ENCODE measurements at places on chromosomes 1 and 21.

- DNase-seq, result no peak
These were observed 341.5 kb downstream of the KCNH1 start for GRCh38 chr1:210792250-210793102.

- DNase-seq, result no peak
These were observed 61.5 kb upstream of the SOX13 start for GRCh38 chr1:204011426-204011825.

DNA sequence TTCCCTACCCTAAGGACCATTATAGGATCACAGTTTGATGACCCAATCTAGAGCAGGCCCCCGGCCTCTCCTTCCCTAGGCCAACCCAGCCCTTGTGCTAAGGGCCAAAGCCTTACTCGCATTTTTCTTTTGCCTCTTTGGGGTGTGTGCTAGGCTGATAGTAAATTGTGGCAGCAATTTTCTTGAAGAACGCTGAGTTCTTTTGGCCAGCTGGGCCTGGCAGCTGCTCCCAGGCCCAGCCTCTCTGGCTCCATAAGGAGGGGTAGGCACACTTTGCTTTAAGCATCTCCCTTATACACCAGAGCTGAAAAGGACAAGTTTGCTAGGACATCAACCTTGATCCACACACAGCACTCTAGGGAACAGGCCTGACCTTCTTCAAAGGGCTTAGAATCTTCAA, 4.2 kb downstream of the OLFML2B start:
- DNase-seq, result no peak

DNA sequence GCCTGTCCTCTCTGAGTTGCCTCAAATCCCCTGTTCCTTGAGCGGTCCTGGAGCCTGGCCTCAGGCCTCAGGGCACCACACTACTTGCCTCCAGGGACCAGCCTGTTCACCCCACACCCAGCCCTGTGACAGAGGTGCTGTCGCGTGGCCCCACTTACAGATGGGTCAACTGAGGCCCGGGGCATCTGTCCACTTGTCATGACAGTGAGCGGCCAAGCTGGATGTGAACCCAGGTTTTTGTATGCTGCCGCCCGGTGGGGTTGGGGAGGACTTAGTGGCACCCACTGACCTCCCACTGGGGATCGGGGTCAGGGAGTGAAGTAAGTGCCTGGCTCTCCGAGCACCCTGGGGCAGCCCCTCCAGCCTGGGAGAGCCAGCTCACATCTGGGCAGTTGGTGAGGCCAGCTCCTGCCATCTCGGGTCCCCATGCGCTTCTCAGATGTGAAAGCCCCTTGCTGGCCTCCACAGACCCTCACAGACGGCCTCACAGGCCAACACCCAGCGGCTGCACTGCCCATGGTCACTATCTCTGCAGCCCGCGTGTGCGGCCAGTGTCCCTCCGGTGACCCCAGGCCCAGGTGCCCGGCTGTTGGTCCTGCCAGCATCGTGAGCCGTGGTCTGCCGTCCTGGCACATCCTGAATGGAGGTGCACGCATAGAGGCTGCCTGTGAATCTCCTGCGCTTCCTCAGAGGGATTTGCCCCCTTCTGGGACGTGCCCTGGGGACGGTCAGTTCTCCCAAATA, 9.3 kb upstream of the FAAP20 start:
- DNase-seq, result no peak

GRCh38 chr1:233959102-233959501, 54.6 kb downstream of the SLC35F3 start:
- no peak for DNase-seq

DNA sequence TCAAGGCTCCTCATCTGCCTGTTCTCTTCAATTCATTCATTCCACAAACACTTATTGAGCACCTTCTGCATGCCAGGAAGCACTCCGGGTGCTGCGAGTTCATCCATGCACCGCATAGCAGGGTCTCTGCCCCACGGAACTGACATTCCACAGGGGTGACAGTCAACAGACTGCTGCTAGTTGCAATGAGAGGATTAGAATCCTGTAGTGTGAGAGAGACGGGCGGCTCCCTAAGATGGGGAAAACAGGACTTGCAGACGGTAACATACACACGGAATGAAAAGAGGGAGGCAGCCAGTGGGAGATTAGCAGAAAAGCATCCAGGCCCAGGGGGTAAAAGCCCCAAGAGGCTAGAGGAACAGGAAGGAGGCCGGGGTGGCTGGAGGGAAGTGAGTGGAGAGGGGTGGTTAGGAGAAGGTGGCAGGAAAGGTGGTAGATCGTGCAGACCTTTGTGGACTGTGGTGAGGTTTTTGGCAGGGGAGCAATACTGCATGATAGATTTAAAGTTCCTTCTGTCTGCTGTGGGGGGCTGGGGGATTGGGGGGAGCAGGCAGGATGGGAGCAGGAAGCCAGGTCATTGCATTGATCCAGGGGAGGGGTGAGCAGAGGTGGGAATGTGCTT, 6.6 kb downstream of the TNFRSF8 start:
- DNase-seq, result no peak

GRCh38 chr1:210587566-210587965, 258.9 kb downstream of the HHAT start:
- DNase-seq, result no peak

GRCh38 chr1:181090641-181091126, 2.2 kb downstream of the IER5 start:
- DNase-seq, result no peak

DNA sequence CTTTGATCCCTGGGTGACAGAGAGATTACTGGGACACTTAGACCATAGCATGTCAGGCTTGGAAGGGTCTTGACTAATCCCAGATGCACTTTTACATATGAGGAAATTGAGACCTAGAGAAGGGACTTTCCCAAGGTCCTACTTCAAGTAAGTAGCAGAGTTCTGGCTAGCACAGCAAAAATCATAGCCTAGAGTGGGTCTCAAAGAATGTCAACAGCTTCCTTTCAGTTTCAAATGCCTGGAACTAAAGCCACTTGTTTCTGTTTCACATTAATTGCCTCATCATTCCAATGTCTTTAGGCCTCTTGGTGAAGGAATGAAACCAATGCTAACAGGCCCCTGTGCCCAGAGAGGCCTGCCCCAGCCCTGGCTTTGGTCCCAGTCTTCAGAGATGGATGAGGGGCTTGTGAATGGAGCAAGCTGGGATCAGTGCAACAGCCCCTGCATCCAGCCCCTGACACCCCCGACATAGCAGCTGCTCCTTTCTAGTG, 26.6 kb downstream of the ATF3 start:
- no peak for DNase-seq

DNA sequence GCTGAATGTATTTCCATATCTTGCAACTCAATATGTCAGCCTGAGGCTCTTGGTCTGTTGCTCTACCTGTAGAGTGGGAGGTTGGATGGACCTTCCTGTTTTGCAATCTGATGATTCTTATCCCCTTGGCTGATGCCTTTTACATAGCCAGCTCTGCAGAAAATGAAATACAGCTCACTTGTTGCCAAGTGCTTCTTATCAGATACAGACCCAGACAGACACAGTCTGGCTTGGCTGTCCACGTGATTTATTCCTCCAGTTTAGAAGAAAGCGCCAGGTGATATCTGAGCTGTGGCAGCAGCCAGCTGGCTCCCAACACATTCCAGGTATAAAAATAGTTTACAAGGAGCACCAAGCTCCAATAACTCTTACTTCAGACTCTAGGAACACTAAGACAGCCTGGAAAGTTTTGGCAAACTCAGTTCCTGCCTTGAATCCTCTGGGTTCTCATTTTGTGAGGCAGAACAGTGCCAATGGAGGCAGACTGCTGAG, 479.2 kb upstream of the USP24 start:
- no peak for DNase-seq

DNA sequence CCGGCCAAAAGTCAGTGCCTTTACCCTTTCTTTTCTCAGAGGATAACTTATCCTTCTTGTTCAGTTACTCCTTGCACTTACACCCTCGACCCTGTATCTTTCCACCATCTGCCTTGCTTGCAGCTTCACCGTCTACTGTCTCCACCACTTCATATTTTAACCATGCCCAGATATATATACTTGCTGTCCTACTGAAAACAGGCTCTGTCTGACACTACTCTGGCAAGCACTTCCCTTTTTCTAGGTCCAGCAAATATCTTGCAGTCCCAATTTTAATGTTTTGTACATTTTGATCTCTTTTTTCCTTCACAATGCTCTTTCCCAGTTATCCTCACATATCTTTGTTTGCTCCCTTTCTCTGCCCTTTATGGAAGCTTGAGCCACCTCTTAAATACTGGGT, 308.6 kb downstream of the TPR start:
- DNase-seq, result no peak

- DNase-seq, result no peak
These were observed 163.2 kb upstream of the NBPF11 start for GRCh38 chr1:148315071-148315811.

DNA sequence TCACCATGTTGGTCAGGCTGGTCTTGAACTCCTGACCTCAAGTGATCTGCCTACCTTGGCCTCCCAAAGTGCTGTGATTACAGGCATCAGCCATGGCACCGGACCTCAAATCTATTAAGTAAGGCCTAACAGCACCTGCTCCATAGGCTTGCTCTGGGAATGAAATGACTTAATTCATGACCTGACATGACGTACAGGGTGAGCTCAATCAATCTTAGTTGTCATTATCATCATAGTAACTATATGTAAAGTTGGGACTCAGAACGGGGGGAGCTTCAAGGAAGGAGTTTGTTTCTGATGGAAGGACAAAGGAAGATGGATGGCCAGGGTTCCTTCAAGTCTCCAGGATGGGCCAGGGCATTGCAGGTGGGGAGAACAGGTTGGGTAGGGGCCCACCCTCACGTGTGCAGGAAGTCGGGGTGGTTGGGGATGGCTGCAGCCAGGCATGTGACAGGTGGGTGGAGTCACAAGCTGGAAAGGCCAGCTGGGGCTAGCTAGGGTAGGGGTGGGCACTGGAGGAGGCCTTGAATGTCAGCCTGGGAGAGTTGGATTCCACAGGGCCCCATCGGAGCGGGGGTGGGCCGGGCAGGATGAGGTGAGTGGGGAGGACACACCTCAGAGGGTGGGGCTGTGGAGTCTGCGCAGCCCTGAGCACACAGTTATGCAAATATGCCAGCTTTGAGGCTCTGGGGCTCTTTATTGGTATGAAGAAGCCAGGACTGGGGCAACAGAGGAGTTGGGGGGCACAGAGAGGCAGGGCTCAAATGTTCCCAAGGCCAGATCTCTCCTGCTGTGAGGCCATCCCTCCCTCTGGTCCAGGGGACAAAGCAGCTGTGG, 9.6 kb downstream of the TRIM62 start:
- no peak for DNase-seq

- no peak for DNase-seq
These were observed 39.6 kb upstream of the ARHGAP29 start for GRCh38 chr1:94276988-94277434.

- no peak for DNase-seq
These were observed 318.8 kb upstream of the DEPDC1 start for GRCh38 chr1:68815632-68816031.

Data from activated CD4-positive, CD25-positive, alpha-beta regulatory T cell (primary cell).